Activated B cell treated with CpG ODN at 0.5 μM for 24 hours (primary cell): ENCODE measurements at places on chromosomes 5 and 9. TPM values are rescaled to one million over a fixed set of nuclear protein-coding genes. Genes with fewer than 3 reads are reported as not detected.

The ANXA2R gene
- total RNA-seq = 6.7 and 7.9 TPM in 2 replicates

The CEP72 gene
- 15.1 and 17.4 TPM in 2 replicates for total RNA-seq

The BNIP1 gene
- 17.9 and 20.2 TPM in 2 replicates for total RNA-seq

The ESM1 gene
- total RNA-seq = not detected in 2 replicates

The IL5 gene
- total RNA-seq = not detected in 2 replicates

The C9orf50 gene
- total RNA-seq = not detected in 2 replicates

The HMCN2 gene
- total RNA-seq = not detected in 2 replicates

The FAM193B gene
- 108 and 121 TPM in 2 replicates for total RNA-seq

The CEMIP2 gene
- total RNA-seq = 21.3 and 25.5 TPM in 2 replicates

The IFNA21 gene
- not detected in 2 replicates for total RNA-seq

The SYK gene
- total RNA-seq = 222 and 237 TPM in 2 replicates

The CDC20B gene
- not detected in 2 replicates for total RNA-seq

The CMYA5 gene
- total RNA-seq = 0.11 and 0.17 TPM in 2 replicates

The LHX2 gene
- total RNA-seq = not detected in 2 replicates

The PCSK5 gene
- not detected in 2 replicates for total RNA-seq

The PCDHGB1 gene
- 0.37 and 0.44 TPM in 2 replicates for total RNA-seq

The HCN1 gene
- not detected in 2 replicates for total RNA-seq

The POLE3 gene
- total RNA-seq = 48.0 and 55.5 TPM in 2 replicates

The CARTPT gene
- not detected in 2 replicates for total RNA-seq

The AGPAT2 gene
- 16.6 and 17.1 TPM in 2 replicates for total RNA-seq

The TMEM174 gene
- not detected in 2 replicates for total RNA-seq

The PCDHB11 gene
- total RNA-seq = not detected in 2 replicates

The PHYHD1 gene
- 0.86 and 1.0 TPM in 2 replicates for total RNA-seq

The CD180 gene
- total RNA-seq = 32.6 and 35.7 TPM in 2 replicates

The PRSS3 gene
- not detected in 2 replicates for total RNA-seq

The NME5 gene
- total RNA-seq = not detected in 2 replicates

The DRD1 gene
- total RNA-seq = not detected in 2 replicates

The SLC6A7 gene
- not detected in 2 replicates for total RNA-seq

The LECT2 gene
- total RNA-seq = not detected in 2 replicates

The PCDHB9 gene
- total RNA-seq = 0.27 and 0.29 TPM in 2 replicates

The RNF208 gene
- 1.1 and 1.9 TPM in 2 replicates for total RNA-seq

The SLC25A2 gene
- total RNA-seq = 2.6 and 3.9 TPM in 2 replicates

The MSX2 gene
- total RNA-seq = not detected in 2 replicates

The N4BP3 gene
- 17.4 and 18.1 TPM in 2 replicates for total RNA-seq

The AQP7 gene
- not detected in 2 replicates for total RNA-seq

The SPATA31C1 gene
- total RNA-seq = not detected in 2 replicates

The WNK2 gene
- total RNA-seq = 0.24 TPM in 1 of 2 replicates, not detected in the other

The CLIC3 gene
- total RNA-seq = not detected in 2 replicates

The CCNI2 gene
- total RNA-seq = 0.44 and 1.5 TPM in 2 replicates

The FOXD4L4 gene
- total RNA-seq = 0.29 and 0.39 TPM in 2 replicates

The FBN2 gene
- total RNA-seq = not detected in 2 replicates

The PCDHB7 gene
- total RNA-seq = not detected in 2 replicates

The IFNK gene
- not detected in 2 replicates for total RNA-seq

The ACTBL2 gene
- total RNA-seq = not detected in 2 replicates

The GPR151 gene
- total RNA-seq = not detected in 2 replicates

The ASPN gene
- not detected in 2 replicates for total RNA-seq

The HSPB3 gene
- not detected in 2 replicates for total RNA-seq

The F2RL1 gene
- total RNA-seq = 0.07 and 0.22 TPM in 2 replicates

The TIMD4 gene
- not detected in 2 replicates for total RNA-seq

The INSL4 gene
- total RNA-seq = not detected in 2 replicates

The ZNF883 gene
- 0.33 and 1.0 TPM in 2 replicates for total RNA-seq

The CERCAM gene
- 1.7 TPM in 2 replicates for total RNA-seq

The CD274 gene
- 47.4 and 48.9 TPM in 2 replicates for total RNA-seq

The FAXDC2 gene
- total RNA-seq = not detected in 2 replicates

The ZNF879 gene
- total RNA-seq = 8.2 and 9.4 TPM in 2 replicates

The SLC36A2 gene
- total RNA-seq = not detected in 2 replicates
